ENCODE measurements at places on chromosomes 5 and 9.

DNA sequence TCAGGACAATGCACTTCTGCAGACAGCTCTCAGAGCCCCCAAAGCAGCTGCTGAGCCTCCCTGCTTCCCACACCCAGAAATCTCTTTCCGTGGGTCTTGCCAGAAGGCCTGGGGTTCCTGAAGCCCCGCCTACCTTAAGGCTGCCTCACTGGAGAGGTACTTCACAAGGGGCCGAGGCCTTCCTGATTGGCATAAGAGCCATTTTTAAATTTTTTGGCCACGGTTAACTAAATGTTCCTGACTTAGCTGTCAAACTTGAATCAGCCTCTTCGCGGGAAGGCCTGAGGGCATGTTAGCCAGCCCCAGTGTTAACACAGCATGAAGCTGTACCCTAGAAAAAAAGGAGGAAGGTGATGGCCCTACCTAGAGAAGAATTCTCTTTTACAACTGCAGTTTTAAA is 20.7 kb upstream of the EPB41L4B start:
- DNase-seq = no peak

GRCh38 chr5:83374547-83374946 is 97.0 kb upstream of the VCAN start:
- DNase-seq = no peak

DNA sequence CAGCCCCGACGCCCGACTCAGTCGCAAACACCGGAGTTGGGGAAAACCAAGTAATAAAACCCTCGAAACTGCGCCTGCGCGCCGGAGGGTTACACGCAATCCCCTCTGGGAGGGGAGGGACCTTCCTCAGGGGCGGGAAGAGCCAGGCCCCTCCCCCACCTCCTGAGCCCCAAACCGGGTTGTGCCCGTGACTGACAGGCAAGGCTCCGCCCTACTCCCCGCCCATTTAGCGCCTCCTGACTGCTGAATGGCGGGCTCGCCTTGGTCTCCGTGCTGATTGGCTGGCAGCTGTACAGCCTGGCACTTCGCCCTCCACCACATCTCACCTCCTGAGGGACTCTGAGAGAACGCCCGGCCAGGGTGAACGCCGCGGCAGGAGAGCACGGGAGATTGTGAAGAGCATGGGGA is at the start of gene PRDM9:
TSS of gene PRDM9 (plus strand) at position 332 of the 408 bp plus-strand sequence. CDS start 1,425 bp downstream, outside the sequence.
- no peak for DNase-seq

- DNase-seq = no peak
Measured at GRCh38 chr9:81737871-81738507, 48.6 kb upstream of the TLE1 start.

DNA sequence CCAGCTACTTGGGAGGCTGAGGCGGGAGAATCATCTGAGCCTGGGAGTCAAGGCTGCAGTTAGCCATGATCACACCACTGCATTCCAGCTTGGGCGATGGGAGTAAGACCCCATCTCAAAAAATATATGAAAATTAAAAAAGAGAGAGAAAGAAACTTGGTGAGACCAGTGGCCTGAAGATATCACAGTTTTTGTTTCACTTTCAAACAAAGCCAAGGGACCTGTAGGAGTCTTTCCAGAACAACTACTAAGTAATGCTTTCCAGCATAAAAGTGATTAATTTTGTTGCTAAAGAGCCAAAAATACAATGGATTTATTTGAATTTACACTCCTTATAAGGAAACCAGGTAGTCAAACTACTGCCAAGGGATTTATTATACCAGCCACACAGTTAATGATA is 23.5 kb downstream of the GKAP1 start:
- DNase-seq = no peak

GRCh38 chr9:102587281-102587680 is 407.9 kb upstream of the CYLC2 start:
- DNase-seq = no peak

DNA sequence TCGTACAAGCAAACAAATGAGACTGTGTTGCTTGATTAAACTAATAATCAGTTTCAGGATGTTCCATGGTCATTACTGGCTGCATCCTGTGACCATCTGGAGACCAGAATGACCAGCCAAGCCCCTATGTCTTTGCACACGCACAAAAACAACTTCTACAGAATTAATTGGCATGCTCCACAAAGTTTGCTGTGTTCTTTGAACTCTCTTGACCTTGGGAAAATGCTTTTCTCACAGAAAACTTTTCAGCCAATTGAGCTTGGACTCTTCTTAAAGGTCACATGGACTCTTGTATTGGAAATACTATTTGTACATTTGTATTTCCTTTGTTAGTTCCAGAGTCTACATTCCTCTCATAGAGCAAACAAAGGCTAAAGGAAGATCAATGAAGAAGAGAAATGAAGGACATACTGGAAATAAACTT is 147.8 kb downstream of the ARRDC3 start:
- DNase-seq = no peak

DNA sequence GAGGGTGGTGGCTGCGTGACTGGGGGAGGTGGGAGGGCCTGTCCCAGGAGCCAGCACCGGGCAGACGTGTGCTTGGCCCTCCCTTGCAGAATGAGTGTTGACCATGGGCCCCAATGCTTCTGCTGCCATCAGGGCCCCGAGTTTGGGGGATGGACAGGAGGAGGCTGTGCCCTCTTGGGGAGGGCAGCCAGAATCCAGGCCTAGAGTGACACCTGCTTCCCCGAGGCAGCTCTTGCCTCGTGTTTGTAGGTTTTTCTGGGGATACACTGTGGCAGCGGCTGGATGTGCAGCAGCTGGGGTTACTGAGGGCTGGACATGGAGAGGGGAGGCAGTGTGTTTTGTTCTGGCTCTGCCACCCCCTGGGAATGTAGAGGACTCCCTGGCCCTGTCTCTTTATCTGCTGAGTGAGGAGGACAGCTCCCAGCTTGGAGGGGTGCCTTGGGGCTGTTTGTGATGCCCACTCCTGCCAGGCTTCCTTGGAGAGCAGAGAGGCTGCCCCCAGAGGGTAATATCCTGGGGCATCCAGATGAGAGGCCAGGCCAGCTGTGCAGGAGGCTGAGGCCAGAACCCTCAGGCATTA is 22.7 kb downstream of the WNK2 start:
- DNase-seq = no peak

- DNase-seq = no peak
Measured at GRCh38 chr9:68949271-68950000, 64.5 kb downstream of the PRKACG start.

- DNase-seq = no peak
Measured at GRCh38 chr5:128629157-128629556, 91.1 kb upstream of the FBN2 start.

DNA sequence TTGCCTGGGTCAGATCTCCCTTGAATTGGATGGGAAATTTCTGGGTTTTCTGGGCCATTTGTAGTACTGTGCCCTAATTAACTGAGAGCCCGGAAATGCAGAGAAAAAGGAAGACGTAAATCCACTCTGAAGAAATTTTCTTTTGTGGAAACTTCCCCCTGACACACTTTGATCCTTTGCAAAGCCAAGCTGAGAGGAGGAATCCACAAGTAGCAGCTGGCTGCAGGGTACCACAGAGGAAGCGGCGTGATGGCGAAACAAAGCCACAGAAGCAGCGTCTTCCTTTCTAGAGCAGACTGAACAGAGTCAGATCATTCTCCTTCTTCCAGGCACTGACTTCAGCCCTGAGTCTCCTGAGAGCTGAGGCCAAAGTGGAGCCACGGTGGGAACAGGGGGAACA is 47.1 kb upstream of the ZNF354A start:
- DNase-seq = no peak

GRCh38 chr5:138646671-138647070 is 71.5 kb upstream of the HSPA9 start:
- no peak for DNase-seq

- peak; percentile 60 for DNase-seq
Measured at GRCh38 chr5:113378081-113378480, 56.7 kb downstream of the TSSK1B start.

DNA sequence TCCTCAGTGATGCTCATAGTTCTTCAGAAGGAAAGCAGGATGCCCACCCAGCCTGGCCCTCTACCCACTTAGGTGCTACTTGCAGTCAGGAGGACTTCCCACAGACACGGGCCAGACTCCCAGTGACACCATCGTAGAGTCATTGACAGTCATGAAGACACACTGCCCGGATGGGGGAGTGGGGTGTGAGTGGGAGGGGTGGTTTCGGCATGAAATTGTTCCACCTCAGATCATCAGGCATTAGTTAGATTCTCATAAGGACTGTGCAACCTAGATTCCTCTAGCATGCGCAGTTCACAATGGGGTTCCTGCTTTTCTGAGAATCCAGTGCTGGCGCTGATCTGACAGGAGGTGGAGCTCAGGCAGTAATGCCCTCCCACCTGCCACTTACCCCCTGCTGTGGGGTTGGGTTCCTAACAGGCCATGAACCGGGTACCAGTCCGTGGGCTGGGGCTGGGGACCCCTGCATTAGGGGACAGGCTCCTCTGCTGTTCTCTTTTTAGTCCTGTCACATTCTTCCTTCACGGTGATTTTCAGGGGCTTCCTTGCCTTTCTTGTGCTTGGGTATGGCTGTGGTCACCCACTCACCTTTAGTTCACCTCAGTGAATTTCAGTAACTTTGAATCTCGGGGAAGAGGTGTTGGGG is 88.2 kb upstream of the ANKRD55 start:
- DNase-seq = no peak

DNA sequence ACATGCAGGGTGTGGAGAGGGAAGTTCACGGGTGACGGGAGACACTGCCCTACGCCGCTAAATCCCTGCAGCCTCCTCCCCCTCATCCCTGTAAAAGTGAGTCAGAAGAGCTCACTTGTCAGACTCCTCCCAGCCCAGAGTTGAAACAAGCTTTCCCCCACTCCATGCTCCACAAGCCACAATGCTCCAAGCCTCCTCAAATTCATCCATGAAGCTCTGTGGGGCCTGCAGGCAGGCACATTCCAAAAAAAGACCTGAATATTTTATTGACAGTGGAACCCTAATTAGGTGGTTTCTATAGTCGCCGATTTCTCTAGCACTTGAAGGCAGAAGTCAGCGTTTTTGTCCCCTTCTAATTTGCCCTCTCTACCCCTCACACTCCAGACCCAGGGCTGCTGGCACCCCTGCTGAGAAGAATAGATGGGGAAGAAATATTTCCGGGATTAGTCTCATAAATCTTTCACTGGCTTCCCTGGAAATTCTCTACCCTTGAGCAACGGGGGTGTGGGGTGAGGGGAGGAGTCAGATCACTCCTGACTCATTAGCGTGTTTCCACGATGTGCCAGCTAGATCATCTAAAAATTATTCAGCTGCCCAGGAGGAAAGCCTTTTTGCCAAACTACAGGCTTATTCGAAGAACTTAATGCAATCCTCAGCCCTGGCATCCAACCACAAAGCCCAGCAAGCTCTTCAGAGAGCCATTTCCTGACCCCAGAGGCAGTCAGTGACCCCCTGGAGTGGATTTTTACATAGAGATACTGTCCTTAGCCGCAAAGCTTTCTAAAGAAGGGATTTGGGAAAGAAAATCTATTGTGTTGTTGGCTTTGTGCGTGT is 97.1 kb downstream of the ENC1 start:
- DNase-seq = no peak

- no peak for DNase-seq
Measured at GRCh38 chr9:77464661-77465060, 183.5 kb downstream of the GNA14 start.

DNA sequence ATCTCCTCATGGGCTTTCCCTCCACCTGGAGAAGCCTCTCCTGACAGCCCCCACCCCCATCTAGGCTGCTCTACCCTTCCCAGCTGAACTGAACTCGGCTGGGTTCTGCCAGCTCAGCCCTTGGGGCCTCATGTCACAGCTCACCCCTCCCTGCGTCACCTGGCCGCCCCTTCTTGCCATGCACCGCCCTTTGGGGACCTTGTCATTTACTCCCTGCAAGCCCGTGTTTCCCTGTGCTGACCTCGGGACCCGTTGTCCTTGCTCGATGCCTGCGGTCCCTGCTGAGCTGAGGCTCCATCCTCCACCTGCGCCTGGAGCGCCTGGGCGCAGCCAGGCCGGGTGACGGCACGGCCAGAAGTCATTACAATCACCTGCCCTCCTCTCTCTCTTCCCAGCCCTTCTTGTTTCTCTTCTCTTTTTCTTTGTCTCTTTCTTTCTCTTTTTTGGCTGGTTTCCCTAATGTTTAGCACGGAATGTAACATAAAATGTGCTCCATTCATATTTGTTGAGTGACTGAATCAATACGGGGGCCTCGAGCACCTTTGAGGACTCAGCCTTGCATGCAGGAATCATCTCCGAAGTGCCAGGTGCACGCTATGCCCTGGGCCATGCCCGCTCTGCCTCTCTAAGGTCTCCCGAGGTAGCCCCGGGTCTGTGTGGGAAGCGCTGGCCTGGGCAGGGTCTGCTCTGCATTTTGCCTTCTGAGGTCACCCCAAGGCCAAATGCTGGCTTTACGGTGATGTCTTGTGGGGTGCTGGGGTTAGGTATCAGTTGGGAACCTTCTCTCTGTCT is 48.1 kb upstream of the COL5A1 start:
- DNase-seq = no peak

DNA sequence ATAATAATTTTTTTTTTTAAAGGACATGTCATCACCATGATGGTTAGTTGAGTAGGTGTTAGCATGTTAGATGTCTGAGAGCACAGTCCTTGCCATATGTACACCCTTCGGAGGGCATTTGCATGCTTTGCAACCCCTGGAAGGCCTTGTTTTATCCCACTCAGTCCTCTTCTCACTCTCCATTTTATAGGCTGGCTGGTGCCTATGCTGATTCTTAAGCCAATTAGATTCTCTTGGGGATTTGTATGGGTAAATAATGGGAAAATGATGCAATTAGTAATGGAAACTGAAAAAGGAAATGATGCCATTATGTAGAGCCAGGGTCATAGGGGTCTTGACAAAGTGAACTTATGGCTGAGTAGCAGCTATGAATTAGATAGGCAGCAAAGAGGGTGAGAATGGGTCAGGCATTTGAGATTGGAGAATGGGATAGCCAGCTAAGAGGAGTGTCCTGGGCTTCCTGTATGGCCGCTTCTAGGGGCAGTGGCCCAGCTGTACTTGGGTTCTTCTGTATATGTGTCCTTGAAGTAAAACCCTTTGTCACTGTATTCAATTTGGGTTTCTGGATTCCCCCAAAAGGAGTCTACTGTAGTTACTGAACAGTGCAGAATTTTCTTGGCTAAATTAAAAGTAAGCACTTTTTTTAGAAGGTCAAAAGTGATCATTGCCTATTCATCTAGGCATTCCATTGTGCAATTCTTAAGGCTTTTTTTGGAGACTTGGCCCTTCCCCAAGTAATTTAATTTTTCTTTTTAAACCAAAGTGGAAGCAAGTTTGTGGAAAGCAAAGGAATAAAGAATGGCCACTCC is 31.6 kb downstream of the LRRTM2 start:
- DNase-seq = no peak

- DNase-seq = no peak
Measured at GRCh38 chr9:31137176-31138160, 1247.0 kb upstream of the ACO1 start.

- peak; percentile 33 for DNase-seq
Measured at GRCh38 chr9:77011973-77012821, 7.3 kb upstream of the FOXB2 start.

- no peak for DNase-seq
Measured at GRCh38 chr5:173911623-173912022, 23.5 kb downstream of the CPEB4 start.

- DNase-seq = no peak
Measured at GRCh38 chr5:58854441-58854840, 271.6 kb downstream of the RAB3C start.

DNA sequence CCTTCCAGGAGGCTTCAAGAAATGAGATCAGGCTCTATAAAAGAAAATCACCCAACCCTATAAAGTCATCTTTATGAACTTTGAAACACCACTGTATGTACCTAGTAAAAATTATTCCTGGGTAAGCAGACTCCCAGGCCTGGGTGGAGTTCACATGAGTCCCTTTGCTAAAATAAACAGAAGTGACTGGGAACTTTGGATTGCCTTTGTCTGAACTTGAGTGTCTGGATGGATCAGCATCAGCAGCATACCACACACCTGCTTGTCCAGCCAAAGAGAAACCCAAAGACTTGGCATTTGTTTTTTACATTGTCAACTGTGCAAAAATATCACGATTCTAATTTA is 79.6 kb upstream of the CDKN2B start:
- no peak for DNase-seq
